IPS-NIHi11 (cell line): ENCODE measurements at places on chromosomes 1 and 21.

- no peak for DNase-seq
Measured at GRCh38 chr1:18951818-18952391, 4.6 kb downstream of the IFFO2 start.

- DNase-seq, result no peak
Measured at GRCh38 chr1:87473203-87473661, 144.6 kb downstream of the LMO4 start.

DNA sequence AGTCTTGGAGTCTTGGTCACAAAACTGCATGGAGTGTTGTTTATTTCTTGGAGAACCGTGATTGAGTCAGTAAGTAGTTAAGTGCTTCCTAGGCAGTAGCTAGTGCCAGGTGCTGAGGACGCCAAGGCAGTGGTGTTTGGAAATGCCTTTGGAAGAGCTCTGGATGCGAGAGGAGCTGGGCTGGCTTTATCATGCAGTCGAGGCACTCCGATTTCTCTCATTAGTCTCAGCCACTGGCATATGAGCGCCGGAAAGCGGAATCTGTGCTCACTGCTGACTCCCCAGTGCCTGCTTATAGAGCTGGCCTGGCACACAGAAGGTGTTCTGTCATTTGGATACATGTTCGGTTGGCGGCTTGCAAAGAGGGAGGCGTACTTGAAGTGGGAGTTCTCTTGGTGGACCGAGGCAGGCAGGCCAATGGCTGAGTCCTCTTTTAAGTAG is 3.6 kb downstream of the TENT5C start:
- DNase-seq, result no peak

GRCh38 chr1:236341298-236341697 is 52.8 kb upstream of the EDARADD start:
- no peak for DNase-seq

DNA sequence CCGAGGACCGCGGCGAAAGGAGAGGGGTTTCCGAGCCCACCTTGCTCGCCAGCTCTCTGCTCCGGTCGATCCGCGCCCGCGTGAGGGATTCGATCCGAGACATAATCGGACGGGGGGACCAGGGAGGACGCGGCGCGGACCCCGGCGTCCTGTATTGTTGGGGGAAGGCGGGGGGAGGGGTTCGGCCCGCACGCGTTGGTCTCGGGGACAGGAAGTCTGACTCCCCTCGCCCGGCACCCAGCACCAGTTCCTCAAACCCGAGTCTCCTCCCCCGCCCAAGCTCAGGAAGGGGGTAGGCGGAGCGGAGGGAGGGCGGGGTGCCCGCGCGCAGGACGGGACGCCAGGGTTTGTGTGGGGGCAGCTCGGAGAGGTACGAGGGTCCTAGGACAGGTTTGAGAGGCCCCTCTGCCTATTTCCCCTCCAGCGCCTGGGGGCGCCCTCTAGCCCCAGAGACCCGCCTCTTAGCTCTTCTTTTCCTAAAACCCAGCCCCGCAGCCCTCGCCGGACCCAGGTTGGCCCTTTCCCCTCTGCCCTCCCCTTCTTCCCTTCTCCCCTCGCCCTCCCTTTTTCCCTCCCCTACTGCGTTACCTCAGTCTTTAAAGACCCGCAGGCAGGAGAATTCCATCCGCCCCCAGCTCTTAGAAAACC is at the start of gene ARHGEF2:
TSS of gene ARHGEF2 (minus strand) at position 223 of the 648 bp plus-strand sequence. CDS start at position 103, 120 bp downstream.
- peak; percentile 89 for DNase-seq

DNA sequence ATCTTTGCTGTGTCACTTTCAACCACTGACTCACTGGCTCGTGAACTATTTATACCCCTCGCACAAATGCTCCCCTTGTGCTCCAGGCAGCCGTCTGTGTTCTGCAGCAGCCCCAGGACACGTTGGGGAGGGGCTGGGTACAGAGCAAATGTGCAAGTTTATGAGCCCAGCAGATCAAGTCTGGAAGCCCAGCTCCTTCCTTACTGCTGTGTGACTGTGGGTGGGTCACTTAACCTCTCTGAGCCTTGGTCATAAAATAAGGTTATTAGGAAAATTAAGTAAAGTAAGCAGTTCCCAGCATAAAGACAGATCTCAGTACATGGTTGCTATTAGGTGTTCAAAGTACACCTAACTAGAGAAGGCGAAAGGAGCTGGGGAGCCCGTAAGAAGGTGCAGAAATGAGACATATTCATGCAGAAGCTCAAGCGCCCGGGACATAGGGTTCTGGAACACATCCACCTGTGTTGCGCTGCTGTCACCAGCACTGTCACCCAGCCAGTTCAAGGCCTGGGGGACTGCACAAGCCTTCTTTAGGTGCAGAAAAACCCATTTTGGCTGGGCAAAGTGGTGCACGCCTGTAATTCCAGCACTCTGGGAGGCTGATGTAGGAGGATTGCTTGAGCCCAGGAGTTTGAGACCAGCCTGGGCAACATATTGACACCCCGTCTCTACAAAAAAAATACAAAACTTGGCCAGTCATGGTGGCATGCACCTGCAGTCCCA is 13.8 kb downstream of the EFHD2 start:
- DNase-seq, result no peak

DNA sequence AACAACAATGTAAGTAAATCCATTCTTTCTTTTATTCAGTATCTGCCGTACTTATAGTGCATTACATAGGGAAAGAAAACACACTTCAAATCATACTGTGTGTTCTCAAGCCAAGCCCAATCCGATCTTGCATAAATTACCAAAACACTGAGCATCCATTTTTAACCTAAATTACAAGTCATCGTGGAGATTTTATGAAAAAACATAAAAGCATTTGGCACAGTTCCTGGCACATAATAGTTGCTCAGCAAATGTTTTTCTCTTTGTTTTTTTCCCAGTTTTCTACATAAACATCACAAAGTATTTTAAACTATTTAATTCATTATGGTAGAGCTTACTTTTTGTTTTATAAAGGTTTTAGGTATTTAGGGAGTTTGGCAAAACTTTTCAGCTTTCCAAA is 48.1 kb upstream of the LRRC8C start:
- DNase-seq, result no peak

DNA sequence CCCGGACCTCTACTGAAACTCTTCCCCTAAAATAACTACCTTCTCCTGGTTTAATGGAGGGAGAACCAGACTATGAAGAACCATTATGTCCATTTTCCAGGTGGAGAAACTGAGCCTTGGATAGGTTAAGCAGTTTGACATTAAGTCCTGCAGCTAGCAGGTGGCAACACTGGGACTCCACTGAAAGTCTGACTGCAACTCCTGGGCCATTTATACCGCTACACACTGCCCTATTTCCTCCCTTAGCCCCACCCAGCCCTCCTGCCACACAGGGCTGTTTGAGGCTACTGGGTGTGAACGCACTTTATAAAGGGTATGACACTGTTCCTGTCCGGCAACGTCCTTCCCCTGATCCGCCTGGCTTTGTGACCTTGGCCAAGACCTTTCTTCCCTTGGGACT is 511 bp upstream of the INPP5B start:
- no peak for DNase-seq

GRCh38 chr21:34928637-34929036 is 120.5 kb downstream of the RUNX1 start:
- DNase-seq, result no peak
